Neuronal stem cell (in vitro differentiated cells): ENCODE measurements at places on chromosomes 2 and 18.

GRCh38 chr2:173290046-173290445, 64.6 kb upstream of the CDCA7 start:
- no peaks in the 10 kb centered on the region for H3K36me3 ChIP-seq
- no peaks in the 10 kb centered on the region for H3K27me3 ChIP-seq

DNA sequence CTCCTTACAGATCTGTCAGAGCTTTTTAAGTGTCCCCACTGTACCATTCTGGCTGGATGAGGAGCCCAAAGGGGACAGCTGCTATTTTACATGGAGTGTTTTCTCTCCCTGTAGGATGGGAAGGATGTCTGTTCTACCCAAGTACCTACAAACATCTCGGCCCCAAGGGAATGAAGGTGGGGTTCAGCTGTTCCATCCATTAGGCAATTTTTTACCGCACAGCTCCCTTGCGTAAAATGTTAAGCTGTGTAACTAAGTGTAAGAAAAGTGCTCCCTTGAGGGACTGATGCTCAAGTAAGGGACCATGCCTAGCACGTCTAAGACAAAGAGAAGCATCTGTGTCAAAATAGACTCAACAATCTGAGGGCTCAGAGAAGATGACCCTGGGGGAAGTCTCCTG, 180.3 kb downstream of the MYO5B start:
- no peak for DNase-seq
- H3K4me3 ChIP-seq = no peak overlapping the region
- H3K27me3 ChIP-seq = peaks cover 6% of the 10 kb centered on the region
- no peak overlapping the region for H3K27ac ChIP-seq

GRCh38 chr2:24984912-24985311, 13.2 kb upstream of the DNAJC27 start:
- DNase-seq = peak; percentile 26
- no peak overlapping the region for H3K27ac ChIP-seq
- peaks cover 6% of the 10 kb centered on the region for H3K4me1 ChIP-seq
- no peaks in the 10 kb centered on the region for H3K36me3 ChIP-seq
- no peak overlapping the region for H3K4me3 ChIP-seq
- no peaks in the 10 kb centered on the region for H3K27me3 ChIP-seq

DNA sequence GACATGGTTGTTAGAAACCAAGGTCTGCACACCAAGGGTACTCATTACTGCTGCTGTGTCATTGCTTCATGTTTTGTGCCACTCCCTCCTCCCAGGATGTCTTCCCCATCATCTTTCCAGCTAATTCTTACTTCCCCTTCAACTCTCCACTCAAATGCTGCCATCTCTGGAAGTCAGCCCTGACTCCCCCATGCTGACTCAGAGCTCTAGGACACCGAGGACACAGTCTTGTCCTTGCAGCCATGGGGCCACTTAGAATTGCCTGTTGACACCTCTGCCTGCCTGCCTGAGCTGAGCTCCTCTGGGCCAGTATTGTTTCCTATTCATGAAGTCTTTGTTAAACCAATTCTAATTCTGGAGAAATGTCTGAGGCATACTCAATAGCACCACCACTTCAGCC, 100.2 kb downstream of the GYPC start:
- no peaks in the 10 kb centered on the region for H3K4me1 ChIP-seq
- H3K27me3 ChIP-seq = no peaks in the 10 kb centered on the region
- no peak overlapping the region for H3K4me3 ChIP-seq
- no peak overlapping the region for H3K27ac ChIP-seq
- no peak for DNase-seq
- H3K36me3 ChIP-seq = no peaks in the 10 kb centered on the region

DNA sequence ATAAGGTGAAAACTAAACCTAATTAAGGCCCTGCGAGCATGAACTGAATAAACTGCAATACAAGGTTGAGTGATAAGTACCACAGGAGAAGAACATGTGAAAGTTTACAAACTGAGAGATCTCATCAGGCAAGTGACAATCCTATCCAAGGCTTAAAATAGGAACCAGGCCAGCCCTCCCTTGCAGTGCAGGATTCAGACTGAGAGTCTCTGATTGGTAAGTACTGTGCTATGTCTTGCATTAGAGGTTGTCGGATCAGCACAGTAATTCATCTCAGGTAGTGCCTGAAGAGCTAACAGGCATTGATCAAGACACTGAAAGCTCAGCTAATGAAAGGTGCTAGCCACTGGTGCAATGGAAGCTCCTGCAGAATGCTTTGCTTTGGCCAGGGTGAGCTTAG, 801.7 kb upstream of the ID2 start:
- no peak overlapping the region for H3K27ac ChIP-seq
- no peaks in the 10 kb centered on the region for H3K4me1 ChIP-seq
- no peak overlapping the region for H3K4me3 ChIP-seq
- H3K27me3 ChIP-seq = no peaks in the 10 kb centered on the region
- DNase-seq = no peak
- no peaks in the 10 kb centered on the region for H3K36me3 ChIP-seq

GRCh38 chr2:170493426-170494097, 221.6 kb upstream of the SP5 start:
- no peak overlapping the region for H3K27ac ChIP-seq
- no peaks in the 10 kb centered on the region for H3K4me1 ChIP-seq
- no peaks in the 10 kb centered on the region for H3K27me3 ChIP-seq

- H3K27me3 ChIP-seq = no peaks in the 10 kb centered on the region
- H3K4me1 ChIP-seq = peaks cover 2% of the 10 kb centered on the region
- H3K4me3 ChIP-seq = no peak overlapping the region
Measured at GRCh38 chr2:164737612-164738081, 104.0 kb downstream of the COBLL1 start.

DNA sequence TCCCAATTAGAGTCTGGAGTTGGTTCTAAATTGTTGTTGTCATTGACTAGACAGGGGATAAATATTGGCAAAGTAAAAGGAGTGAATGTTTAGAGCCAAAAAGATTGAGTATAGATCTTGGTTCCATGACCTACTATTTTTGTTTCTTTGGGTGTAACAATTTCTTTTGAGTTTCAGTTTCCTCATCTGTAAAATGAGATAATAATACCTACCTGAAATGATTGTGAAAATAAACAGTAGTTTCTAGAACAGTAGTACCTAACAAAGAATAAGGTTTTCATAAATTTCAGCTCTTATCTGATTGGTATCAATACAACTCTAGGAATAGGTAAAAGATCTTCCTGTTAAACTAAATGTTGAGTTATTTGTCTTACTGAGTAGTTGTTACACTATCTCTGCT, 56.8 kb downstream of the PMS1 start:
- no peak overlapping the region for H3K4me3 ChIP-seq
- H3K36me3 ChIP-seq = peaks cover 57% of the 10 kb centered on the region
- DNase-seq = no peak
- H3K27ac ChIP-seq = no peak overlapping the region
- no peaks in the 10 kb centered on the region for H3K27me3 ChIP-seq
- peaks cover 2% of the 10 kb centered on the region for H3K4me1 ChIP-seq

GRCh38 chr2:13401312-13401711, 684.6 kb downstream of the TRIB2 start:
- H3K27me3 ChIP-seq = no peaks in the 10 kb centered on the region
- no peak overlapping the region for H3K27ac ChIP-seq
- H3K36me3 ChIP-seq = no peaks in the 10 kb centered on the region
- H3K4me1 ChIP-seq = no peaks in the 10 kb centered on the region

DNA sequence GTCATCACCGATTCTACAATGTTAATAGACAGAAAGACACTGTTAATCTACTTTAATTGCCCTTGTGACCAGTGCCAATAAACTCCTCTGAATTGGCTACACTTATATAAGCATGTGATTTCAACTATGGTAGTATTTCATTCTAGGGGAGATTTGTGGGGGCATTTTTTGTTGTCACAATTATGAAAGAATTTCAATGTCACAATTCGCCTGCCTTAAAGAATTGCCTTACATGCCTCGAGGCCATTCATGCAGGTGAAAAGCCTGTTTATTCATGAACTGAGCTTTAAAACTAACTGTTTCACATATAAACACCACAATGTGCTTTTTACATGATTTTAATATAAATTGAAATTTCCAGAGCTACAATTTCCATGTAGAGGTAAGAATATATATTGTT, 162.8 kb downstream of the GCA start:
- H3K4me1 ChIP-seq = peaks cover 5% of the 10 kb centered on the region
- H3K36me3 ChIP-seq = no peaks in the 10 kb centered on the region
- DNase-seq = no peak
- no peaks in the 10 kb centered on the region for H3K27me3 ChIP-seq

DNA sequence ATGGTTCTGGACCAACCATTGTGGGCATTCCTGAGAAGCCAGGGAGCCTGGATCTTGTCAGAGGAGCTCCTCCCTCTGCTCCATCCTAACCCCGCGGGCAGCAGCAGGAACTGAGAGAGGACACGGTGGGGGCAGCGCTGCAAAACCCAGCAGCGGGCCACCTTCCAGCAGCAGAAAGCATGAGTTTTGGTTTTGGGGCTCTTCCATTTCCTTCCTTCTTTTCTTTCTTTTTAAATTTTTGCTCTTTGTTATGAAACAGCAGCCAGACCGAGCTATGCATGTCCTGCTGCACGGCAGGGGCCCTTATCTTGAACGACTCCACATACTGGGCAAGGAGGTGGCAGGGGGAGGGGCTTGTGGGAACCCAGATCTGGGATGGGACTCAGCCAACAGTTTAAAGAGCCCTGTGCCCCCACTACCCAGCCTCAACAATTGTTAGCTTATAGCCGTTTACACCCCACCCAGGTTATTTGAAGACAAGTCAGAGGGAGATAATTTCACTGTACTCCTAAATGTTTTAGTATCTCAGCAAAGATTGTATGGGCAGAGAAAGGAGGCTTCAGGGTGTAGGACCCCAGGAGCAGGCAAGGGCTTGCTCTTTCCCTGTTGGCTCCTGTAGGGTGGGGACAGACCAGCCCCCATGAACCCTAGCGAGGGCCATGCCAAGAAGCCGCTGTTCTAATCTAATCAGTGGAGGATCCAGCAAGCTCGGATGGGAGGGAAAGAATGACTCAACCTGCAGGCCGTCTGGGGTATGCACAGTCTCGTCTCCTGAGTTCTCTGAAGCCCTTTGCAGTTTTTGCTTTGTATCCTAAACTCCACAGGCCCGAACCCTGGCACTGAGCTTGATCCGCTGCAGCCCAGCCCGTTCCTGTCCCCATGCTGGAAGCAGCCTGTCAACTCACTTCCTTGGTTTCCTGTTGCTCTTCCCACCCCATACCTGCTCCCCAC, 75.3 kb downstream of the LRRFIP1 start:
- no peak overlapping the region for H3K27ac ChIP-seq
- peaks cover 35% of the 10 kb centered on the region for H3K4me1 ChIP-seq
- H3K4me3 ChIP-seq = no peak overlapping the region
- DNase-seq = no peak

- H3K27ac ChIP-seq = no peak overlapping the region
- DNase-seq = no peak
- peaks cover 3% of the 10 kb centered on the region for H3K4me1 ChIP-seq
- H3K4me3 ChIP-seq = no peak overlapping the region
- peaks cover 4% of the 10 kb centered on the region for H3K27me3 ChIP-seq
Measured at GRCh38 chr2:237873897-237874551, 14.6 kb downstream of the RAMP1 start.

DNA sequence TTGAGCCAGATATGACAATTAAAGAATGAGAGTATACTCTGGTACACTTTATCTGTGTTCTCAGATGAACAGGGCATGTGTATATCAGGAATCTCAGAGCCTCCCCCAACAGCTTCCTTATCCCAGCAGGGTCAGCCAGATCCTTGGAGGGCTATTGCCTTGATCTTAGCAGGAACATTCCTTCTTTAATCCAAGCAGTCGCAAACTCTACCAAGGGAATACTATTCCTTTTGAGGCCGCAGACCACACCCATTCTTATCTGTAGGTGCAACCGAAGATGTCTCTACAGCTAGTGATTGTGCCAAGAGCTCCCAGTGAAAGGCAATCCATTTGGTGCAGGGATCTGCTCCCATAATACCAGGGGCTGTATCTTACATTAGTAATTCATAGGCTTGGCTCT, 118.3 kb upstream of the DOK6 start:
- peaks cover 1% of the 10 kb centered on the region for H3K4me1 ChIP-seq
- no peaks in the 10 kb centered on the region for H3K27me3 ChIP-seq
- H3K4me3 ChIP-seq = no peak overlapping the region

GRCh38 chr2:32699151-32699550, 71.3 kb downstream of the TTC27 start:
- no peaks in the 10 kb centered on the region for H3K36me3 ChIP-seq
- H3K4me1 ChIP-seq = no peaks in the 10 kb centered on the region
- no peaks in the 10 kb centered on the region for H3K27me3 ChIP-seq
- H3K4me3 ChIP-seq = no peak overlapping the region
- no peak for DNase-seq

GRCh38 chr2:133986081-133986837, 267.6 kb upstream of the MGAT5 start:
- peaks cover 2% of the 10 kb centered on the region for H3K4me1 ChIP-seq
- H3K27ac ChIP-seq = no peak overlapping the region
- H3K36me3 ChIP-seq = no peaks in the 10 kb centered on the region
- no peak for DNase-seq
- H3K27me3 ChIP-seq = no peaks in the 10 kb centered on the region

DNA sequence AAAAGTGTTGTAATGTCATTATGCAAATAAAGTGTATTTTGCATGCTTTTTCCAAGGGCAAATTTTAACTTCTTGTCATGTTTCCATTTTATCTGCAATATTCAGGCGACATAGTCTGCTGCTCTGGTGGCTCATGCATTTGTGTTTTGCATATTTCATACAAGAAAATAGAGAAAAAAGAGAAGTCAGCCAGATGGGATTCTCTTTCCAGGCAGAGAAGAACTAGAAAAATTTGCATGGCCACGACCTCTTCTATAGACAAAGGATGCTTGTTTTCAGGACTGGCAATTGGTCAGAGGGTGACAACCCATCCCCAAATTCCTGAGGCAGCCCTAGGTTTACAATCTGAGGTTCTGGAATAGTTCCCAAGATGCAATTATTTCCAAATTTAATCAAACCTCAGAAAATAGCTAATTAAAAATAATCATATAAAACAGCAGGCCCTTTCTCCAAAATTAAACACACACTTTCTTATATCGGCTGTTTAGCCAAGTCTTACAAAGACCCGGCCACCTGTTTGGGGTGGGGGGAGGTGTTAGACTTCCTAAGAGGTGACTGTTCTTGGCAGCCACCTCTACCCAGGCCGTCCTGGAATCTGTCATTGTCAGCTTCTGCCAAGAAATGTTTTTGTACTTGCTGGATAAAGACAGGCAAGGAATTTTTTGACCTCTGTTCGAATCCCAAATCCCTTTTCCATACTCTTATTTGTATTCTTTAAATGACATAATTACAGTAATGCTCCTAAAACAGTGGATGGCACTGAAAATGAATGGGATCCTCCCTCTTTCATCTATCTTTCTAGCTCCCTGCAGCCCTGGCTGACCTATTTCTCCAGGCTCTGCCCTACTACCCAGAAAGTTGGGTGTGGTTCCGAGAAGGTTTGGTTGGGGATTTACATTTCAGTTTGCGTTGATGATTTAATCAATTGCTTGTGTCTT, 20.8 kb upstream of the SOS1 start:
- no peaks in the 10 kb centered on the region for H3K4me1 ChIP-seq
- DNase-seq = no peak

GRCh38 chr18:34696671-34697070, 13.4 kb upstream of the DTNA start:
- peaks cover 71% of the 10 kb centered on the region for H3K27me3 ChIP-seq
- H3K4me1 ChIP-seq = no peaks in the 10 kb centered on the region
- DNase-seq = no peak
